ENCODE measurements at places on chromosomes 1 and 21. TPM values are rescaled to one million over a fixed set of nuclear protein-coding genes. Genes with fewer than 3 reads are reported as not detected.

- no peak for DNase-seq
These were observed 139.4 kb upstream of the RAB4A start for GRCh38 chr1:229131243-229132105.

The EFNA3 gene
- total RNA-seq: 4.8 TPM

GRCh38 chr1:51607681-51608095, 9.2 kb upstream of the OSBPL9 start:
- DNase-seq: no peak

DNA sequence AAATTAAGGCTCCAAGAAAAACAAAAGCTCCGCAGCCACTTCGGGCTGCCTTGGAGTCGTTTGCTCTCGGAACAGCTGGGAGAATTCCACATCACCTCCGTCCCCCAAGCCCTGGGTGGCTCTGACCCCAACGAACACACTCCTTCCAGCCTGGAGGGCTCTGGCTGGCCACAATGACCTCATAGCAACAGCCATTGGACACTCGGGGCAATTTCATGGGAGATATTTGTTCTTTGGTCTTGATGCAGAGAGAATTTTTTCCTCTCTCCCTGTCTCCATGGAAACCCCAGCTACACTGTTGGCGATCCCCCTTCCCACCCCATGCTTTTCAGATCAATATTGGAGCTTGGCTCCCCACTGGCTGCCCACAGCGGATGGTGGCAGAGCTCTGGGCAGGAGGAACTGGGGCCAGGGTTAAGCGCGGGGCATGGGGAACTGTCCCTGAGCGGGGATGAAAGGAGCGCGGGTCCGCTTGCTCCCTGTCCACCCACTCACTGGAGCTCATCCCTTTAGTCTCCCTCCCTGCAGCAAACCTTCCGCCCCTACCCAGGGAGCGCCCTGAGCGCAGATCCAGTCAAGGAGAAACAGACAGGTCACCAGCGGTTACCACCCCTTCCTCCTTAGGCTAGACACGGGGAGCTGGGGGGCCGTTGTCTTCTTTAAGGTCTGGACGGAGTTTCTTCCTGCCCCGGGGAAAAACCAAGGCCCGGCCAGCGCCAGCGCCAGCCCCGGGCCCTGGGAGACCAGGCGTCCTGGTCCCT, 1.2 kb downstream of the WNT4 start:
- DNase-seq: no peak

DNA sequence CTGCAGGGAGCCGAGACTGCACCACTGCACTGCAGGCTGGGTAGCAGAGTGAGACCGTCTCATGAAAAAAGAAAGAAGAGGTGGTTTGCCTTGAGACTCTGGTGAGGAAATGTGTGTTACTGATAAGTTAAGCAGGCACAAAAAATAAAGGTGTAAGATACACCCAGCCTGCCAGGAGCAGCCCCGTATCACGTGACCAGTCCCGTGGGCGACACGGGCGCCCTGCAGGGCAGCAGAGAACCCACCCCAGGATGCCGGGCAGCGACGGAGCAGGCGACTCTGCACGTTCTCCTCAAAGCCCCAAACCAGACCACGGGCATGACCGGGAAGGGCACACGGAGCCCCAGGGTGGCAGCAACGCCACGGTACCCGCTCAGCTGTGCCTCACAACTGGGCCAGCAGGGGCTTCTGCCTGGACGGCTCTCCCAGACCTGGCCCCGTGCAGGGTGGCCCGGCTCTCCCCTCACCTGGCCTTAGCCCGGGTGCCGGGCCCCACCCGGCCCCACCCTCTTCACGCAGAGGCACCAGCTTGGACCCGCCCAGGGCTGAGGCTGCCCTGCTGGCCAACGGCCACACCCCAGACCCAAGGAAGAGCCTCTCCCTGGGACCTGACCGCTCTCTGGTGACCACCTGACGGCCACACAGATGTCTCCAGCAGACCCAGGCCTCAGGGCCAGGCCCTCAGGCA, 8.1 kb upstream of the TNFRSF4 start:
- DNase-seq: no peak

GRCh38 chr1:64378826-64379225, 91.1 kb upstream of the CACHD1 start:
- DNase-seq: no peak

DNA sequence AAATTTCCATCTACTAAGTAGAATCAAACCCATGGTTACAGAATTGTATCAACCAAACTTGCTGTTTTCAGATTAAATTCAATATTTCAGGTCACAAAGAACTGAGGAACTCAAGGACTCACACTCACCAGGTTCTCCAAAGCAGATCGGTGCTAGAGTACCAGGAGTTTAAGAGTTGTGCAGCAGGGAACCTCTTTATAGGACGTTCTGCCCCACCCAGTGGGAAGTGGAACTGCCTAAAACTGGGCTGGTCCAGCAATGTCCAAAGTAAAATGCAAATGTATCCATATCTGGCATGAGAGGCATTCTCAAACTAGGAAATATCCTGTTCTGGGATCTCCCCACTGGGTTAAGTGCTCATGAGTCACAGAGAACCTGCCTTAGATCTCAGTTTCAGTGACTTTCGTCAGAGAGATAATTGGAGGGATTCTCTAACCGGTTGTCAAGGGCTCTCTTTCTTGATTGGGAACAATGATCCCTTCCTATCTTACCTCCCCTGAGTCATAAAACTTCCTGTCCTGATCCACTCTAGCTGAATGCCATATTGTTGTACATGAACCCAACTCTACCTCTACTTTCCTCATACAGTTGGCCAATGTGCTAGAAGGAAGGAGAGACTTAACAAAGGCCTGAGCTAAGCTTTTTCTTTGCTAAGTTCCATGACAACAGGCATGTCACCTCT, at the start of gene SPRR2D:
Gene SPRR2D, minus strand, starts transcription at position 171 of the 682 bp plus-strand sequence. CDS start 774 bp downstream, outside the sequence.
- no peak for DNase-seq

GRCh38 chr1:82377201-82377884, 576.6 kb downstream of the ADGRL2 start:
- no peak for DNase-seq

DNA sequence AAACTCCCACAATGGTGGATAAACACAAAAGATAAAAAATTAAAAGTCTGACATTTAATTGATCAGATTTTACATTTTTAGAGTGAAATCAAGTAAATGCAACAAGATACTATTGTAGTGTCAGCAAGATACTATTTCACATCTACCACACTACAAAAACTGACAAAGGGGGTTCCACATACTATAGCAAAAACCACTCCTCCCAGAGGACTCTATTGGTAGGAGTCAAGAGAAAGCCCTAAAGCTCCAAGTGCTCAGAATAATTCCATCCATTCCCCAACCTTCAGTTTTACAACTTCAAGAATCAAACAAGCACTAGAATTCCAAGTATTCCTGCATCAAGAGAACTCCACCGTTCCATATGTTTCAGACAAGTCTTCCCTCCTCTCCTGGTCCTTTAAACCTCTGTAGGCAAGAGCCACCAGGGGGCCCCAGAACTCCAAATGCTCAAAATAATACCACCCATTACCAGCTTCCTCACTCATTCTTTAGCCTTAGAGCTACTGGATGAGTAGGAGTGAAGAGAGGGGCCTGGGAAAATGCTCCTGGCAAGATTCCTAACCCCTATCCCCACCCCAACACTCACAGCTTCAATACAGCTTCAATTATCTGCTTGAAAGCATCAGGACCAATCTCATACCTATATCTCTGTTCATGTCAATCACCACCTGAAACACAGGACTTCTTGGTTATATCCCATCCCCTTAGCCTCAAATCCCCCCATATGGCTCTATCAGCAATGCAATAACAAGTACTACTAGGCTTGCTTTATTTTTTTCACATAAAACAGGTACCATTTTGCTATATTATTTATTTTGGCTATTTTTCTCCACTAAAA, 9.9 kb downstream of the TOR1AIP2 start:
- DNase-seq: peak; percentile 64

The SPRR4 gene
- not detected for total RNA-seq

DNA sequence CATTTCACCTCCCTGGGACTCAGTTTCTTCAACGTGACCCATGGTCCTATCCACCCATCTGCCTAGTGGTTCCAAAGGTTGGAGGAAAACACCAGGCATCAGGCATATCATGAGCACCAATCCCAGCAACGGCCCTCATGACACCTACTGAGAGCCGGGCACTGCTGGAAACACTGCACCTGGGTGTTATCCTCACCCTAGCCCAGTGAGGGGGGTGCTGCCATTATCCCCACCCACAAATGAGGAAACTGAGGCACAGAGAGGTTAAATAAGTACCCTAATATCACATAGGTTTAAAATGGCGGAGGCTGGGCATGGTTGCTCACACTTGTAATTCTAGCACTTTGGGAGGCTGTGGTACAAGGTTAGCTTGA, 206.9 kb downstream of the MATN1 start:
- no peak for DNase-seq

The CHAF1B gene
- total RNA-seq: 24.0 TPM

DNA sequence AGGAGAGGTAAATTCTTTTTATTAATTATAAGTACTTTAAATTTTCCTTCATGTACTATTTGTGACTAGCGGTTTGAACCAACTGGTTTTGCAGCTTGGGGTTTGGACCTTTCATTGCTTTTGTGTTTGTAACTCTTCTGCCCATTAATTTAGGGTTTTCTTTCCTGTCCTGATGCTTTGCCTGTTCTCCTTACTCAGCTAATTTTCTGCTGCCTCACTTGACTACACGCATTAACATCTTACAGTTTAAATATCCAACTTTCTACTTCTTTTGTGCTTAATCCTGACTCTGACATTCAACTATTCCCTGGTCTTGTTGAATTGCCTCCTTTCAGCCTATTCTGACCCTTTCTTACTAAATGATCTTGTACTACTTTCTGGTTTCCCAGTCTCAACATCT, 135.6 kb downstream of the PTPRC start:
- DNase-seq: no peak

The L1TD1 gene
- total RNA-seq: not detected

DNA sequence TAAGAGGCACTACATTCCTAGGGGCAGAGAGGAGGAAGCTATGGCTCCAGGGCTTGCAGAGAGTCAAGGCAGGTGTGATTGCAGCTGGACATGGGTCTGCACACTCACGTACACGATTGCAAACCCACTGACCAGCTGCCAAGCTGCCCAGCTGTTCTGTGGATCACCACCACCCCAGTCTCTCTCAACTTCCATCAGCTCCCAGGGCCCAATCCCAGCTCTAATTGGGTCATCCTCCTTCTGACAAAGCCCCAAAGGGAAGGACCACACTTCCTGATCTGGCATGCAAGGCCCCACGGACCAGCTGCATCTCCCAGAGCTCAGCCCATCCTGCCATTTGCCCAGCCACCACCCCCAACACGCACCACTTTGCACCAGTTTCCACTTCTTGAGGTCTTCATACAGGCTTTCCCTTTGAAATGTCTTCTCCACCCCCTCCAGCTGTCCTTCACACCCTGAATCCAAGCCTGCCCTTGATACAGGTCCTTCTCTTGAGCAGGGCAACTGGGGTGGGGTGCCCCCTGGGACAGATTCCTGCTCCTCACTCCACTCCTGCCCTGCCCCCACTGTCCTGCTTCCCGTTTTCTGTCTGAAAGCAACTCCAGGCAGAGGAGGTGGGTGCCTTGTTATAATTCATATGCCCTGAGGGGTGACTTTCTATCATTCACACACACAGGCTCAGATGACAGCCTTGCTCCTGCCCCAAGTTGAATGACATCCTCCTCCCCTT, 179.4 kb upstream of the EDN2 start:
- DNase-seq: no peak

- DNase-seq: no peak
These were observed 95.3 kb upstream of the GADD45A start for GRCh38 chr1:67589519-67590233.

DNA sequence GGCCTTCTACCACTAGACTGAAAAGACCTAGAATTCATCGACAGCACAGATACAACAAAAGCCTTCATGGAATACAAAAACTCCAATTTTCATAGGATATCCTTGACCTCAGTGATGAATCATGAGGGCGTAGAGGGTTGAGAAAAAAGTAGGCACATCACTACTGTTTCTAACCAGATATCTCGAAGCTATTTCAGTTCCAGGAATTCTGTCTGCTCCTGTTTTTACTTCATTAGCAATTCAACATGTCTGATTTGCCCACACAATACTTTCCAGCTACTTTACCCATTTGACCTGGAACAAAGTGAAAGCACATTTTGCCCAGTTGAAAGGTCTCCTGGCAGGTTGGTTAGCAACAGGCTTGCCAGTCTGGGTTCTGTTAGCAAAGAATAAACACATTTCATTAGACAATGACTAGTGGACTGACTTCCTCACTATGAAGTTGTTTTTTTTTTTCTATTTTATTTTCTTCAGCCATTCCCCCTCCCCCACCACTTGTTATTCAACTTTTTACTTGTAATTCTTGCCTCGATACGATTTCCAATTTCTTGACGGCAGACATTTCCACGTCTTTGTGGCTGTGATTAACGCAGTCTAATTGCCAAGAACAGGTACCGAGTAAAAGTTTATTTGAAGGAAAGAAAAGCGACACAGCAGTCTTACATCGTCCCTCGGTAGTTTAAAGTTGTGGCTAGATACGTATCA, 4.0 kb upstream of the ZBTB18 start:
- no peak for DNase-seq

The GFI1 gene
- 1.1 TPM for total RNA-seq

The PTAFR gene
- total RNA-seq: 24.5 TPM
